ENCODE measurements at places on chromosomes 6 and 20. TPM values are rescaled to one million over a fixed set of nuclear protein-coding genes. Genes with fewer than 3 reads are reported as not detected.

The UBD gene
- polyA plus RNA-seq, result 13.9 TPM

GRCh38 chr20:37385659-37386504 lies 39.9 kb downstream of the SRC start:
- DNase-seq, result no peak

- DNase-seq, result peak; percentile 18
Observed at GRCh38 chr6:54244430-54244829, 63.8 kb upstream of the TINAG start.

The BPI gene
- polyA plus RNA-seq, result not detected

DNA sequence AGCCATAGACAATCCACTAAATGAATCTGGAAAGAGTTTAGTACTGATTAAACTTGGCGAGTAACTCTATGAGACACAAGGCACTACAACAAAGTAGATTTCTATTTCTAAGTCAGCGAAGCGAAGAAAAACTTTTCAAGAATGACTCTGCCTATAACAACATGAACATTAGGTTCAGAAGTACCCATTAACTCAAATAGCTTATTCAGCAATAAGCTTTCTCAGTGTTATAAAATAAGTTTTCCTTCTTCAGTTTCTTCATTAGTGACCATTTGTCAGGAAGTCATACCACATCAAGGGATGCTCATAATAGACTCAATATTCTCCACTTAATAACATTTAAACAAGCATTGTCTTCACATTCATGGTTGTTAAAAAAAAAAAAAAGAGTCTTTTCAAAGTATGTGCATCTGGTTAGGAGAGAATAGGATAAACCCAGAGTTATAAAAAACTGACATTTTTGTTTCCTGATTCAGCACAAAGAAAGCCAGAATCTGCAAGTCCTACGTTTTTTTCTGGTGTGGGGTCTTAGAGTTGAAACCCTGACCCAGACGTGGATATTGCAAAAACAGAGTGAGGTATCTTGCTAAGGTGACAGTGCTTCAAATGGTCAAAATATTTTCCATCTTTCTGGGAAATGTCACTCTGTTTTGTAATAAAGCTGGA lies 148.2 kb upstream of the PREP start:
- no peak for DNase-seq

DNA sequence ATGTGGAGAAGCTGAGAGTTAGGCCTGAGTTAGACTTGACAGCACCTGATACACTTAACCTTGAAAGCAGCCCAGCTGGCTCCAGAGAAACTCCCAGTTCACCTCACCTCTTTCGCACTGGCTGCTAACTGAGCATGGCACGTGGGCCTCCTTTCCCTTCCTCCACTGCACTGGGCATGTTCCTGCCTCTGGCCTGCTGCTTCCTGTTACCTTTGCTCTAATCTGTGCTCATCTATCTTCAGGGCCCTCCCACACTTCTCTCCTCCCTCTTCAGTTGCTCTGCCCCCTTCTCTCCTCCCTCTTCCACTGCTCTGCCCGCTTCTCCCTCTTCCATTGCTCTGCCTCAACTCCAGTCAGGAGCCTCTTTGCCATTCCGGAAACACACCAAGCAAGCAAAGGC lies 13.7 kb upstream of the UBE2V1 start:
- no peak for DNase-seq

GRCh38 chr20:62350098-62350628 lies 16.9 kb downstream of the LAMA5 start:
- DNase-seq, result no peak

GRCh38 chr6:5109436-5109835 lies 24.3 kb downstream of the PPP1R3G start:
- DNase-seq, result no peak

GRCh38 chr20:9609887-9610502 lies 95.6 kb downstream of the LAMP5 start:
- DNase-seq, result peak; percentile 65

GRCh38 chr6:143695130-143695968 lies 17.6 kb downstream of the PHACTR2 start:
- no peak for DNase-seq

DNA sequence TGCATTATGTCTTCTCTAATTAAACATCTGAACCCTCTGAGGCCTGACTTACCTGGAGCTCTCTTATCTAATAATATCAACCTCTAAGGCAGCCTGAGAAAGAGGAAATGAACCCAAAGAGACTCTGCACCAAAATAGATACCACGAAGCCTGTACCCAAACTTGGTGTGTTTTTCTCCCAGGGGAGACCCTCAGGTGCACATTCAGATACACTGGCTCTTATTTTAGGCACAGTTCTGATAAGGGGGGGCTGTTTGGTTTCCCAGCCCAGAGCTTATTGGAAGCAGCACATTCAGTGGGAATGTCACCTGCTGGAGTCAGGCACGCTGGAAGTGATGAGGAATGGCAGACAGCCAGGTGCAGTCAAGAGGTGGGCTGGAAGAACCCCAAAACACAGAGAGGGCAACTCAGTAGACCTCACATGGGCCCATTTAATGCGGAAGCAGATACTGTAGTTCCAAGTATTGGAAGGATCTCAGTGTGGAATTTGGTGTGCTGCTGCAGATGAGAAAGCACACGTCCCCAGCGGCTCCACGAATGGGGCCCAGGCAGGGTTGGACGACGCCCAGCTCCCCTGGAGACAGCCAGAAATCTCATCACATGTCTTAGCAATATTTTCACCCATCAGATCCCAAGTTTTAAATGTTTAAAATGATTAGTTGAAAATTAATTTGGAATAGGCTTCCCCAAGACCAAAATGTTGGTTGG lies 9.7 kb upstream of the CCR6 start:
- DNase-seq, result no peak

GRCh38 chr6:126361832-126362440 lies 22.0 kb downstream of the CENPW start:
- no peak for DNase-seq

- DNase-seq, result no peak
Observed at GRCh38 chr6:163984124-163984936, 569.8 kb downstream of the QKI start.

DNA sequence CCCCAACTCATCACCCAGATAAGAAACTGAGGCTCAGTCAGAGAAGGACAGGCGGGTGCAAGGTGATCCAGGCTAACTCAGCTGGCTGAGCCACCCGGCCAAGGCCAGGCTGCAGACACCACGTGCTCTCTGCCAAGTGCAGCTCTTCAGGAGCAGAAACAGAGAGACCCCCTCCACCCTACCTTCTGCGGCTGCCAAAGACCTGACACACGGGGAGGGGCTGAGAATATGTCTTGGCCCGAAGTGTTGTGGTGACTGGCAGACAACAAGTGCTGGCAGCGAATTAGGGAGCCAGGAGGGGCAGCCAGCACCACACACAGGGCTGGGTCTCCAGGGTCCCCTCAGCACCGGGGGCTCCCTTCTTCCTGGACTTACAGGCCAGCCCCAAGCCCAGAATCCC lies 22.5 kb downstream of the PREX1 start:
- no peak for DNase-seq
